ENCODE measurements at places on chromosomes 1 and 21.

GRCh38 chr1:203929741-203930309 lies 68.4 kb downstream of the SNRPE start:
- DNase-seq, result no peak

DNA sequence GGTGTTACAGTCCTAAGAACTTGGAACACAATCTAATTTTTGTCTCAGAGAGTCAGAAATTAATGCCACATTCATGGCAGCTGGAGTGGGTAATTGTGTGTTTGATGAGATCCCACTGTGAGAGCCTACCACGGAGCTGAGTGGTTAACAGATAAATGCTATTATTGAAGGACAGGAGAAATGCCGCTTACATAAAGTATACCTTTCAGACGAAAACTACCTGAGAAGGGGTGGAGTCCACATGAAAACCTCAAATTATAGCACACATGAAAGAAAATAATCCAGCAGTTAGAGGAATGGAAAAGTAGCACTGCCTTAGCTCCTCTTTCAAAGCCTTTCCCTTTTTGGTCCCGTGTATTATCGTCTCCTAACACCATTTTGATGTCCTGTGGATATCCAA lies 133.0 kb downstream of the BACH1 start:
- no peak for DNase-seq

- no peak for DNase-seq
Observed at GRCh38 chr1:23895082-23895481, 18.1 kb downstream of the CNR2 start.

DNA sequence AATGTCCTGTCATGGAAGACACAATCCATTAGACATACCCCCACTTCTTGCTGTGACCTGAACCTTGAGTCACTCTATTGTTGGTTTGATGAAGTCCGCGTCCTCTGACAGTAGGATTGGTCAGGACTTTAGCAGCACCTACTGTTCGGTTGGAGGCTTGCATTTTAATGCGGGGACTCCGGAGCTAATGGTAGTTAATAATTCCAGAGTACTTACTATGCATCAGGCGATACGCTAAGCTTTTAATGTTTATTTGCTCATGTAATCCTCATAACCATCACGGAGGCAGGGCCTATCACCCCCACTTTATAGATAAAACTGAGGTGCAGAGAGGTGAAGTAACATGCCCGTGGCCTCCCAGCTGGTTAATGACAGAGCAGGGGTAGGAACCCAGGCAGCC lies 7.9 kb upstream of the ELF3 start:
- DNase-seq, result no peak

GRCh38 chr1:10186331-10187025 lies 23.9 kb upstream of the KIF1B start:
- DNase-seq, result no peak

DNA sequence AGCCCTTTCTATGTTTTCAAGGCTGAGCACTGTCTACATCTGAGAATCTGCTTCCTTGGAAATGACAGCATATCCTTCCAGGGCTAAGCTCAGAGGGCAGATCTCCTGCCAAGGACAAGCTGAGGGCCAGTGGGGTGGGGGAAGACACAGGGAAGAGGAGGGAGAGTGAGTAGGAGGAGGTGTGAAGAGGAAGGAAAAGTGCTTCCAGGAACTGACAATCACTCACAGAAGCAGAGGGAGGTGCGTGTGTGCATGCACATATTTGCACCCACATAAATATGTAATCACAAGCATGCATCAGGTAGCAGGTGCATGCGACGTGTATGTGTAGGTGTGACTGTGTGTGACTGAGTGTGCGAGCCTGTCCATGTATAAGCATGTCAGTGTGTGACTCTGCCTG lies 43.7 kb upstream of the SCMH1 start:
- no peak for DNase-seq

DNA sequence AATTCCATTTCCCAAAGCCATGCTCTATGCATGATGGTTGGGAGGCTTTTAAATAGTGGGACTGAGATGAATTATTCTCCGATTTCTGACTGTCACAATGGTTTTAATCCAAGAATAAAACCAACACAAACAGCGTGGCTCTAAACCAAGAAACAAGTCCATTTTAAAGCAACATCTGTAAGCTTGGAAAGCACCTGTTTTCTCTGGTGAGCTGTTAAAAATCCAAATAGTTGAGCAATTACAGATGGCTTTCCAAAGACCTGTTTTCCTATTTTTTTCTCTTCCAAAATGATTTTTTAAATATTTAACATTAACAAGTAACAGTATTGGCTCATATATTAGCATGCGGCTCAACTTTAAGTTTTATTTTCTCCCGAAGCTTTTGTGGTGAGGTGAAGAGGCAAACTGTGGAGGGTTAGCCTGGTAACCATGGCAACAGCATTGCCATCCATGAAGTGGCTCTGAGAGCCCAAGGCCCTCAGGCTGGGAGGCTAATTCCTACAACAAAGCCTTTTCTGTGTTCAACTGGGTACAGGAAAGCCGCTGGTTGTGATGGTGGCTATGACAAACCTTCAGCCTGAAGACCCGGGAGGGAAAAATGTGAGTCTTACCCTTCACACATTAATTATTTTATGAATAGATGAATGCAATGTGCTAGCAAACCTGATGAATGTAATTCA lies 56.7 kb upstream of the B3GALT5 start:
- no peak for DNase-seq

GRCh38 chr1:117886101-117886795 lies 43.2 kb downstream of the GDAP2 start:
- DNase-seq, result no peak

GRCh38 chr1:235516862-235517446 lies 12.7 kb upstream of the B3GALNT2 start:
- no peak for DNase-seq

GRCh38 chr1:159879977-159880376 lies 17.5 kb upstream of the VSIG8 start:
- no peak for DNase-seq

GRCh38 chr1:76668046-76668445 lies 199.2 kb upstream of the ST6GALNAC5 start:
- no peak for DNase-seq

- DNase-seq, result no peak
Observed at GRCh38 chr1:51285055-51285454, 45.3 kb downstream of the TTC39A start.

DNA sequence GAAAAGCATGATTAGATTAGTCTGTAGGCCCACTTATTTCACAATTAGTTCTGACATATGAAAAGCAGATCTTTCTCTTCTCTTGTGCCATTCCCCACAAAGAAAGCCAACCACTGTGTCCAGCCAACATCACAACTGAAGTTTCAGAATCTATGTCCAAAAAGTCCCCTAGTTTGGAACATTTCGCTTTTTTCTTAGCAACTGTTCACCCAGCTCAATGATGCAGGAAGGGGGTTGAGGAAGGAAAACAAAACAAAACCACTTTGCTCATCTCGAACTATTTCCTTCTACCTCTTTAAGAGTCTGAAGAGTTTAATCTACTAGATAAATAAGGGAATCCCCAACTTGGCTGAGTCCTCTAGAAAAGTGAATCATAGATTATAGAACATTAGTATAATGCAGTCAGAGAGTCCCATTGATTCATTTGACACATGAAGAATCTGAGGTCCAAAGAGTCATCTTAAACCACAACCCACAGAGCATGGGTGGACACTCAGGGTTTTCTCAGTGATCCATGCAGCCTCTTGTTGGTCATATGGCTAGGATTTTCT lies 159.3 kb upstream of the SGIP1 start:
- DNase-seq, result no peak

All from NCI-H2081 (cell line).